BJ (cell line): ENCODE measurements at places on chromosomes 3 and 15.

- DNase-seq: no peak
Measured at GRCh38 chr3:122892118-122892960, 97.5 kb downstream of the SLC49A4 start.

- no peak for DNase-seq
Measured at GRCh38 chr3:71010726-71011455, 572.6 kb downstream of the FOXP1 start.

GRCh38 chr3:38588371-38588971 lies 61.0 kb downstream of the SCN5A start:
- no peak for DNase-seq

DNA sequence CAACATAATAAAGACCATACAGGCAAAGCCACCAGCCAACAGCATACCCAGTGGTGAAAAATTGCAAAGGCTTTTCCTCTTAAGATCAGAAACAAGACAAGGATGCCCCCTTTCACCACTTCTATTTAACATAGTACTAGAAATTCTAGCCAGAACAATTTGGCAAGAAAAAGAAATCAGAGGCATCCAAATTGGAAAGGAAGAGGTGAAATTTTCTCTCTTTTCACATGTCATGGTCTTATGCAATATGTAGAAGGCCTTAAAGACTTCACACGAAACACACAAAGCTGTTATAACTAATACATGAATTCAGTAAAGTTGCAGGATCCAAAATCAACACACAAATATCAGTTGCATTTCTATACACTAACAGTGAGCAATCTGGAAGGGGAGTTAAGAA lies 120.2 kb downstream of the APBA2 start:
- no peak for DNase-seq

GRCh38 chr15:68687136-68687735 lies 108.4 kb downstream of the CORO2B start:
- DNase-seq: no peak

- DNase-seq: peak; percentile 60
Measured at GRCh38 chr15:75836959-75837334, 6.3 kb upstream of the UBE2Q2 start.

GRCh38 chr15:29815000-29815710 lies 7.1 kb downstream of the TJP1 start:
- DNase-seq: no peak

DNA sequence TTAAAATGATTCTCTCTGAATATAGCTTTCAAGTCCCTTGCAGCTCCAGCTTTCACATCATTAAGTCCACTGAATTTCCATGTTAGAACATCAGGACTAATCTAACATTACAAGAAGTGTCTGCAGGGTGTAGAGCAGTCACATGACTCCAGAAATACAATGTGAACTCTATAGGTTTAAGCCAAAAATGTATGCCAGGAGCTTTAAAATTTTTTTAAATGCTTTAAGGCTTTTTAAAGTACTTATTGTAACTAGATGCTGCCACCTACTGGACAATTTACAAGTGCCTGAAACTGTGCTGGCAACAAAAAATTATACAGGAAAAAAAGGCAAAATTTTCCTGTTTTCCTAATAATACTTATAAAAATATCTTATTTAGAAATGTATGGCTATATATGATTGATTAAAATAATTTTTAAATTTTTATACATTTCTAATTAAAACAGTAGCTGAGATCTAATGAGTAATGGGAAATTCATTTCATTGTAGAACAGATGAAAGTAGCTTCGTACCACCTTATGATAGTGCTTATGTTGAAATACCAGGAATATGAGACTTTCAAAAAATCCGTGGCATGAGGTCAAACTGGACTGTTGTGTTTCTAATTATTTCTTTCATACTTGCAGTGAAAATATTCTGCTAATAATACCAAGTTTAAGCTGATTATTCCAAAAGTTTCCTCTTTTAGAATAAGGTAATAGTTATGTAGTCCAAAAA lies 25.7 kb downstream of the FSIP1 start:
- DNase-seq: no peak

DNA sequence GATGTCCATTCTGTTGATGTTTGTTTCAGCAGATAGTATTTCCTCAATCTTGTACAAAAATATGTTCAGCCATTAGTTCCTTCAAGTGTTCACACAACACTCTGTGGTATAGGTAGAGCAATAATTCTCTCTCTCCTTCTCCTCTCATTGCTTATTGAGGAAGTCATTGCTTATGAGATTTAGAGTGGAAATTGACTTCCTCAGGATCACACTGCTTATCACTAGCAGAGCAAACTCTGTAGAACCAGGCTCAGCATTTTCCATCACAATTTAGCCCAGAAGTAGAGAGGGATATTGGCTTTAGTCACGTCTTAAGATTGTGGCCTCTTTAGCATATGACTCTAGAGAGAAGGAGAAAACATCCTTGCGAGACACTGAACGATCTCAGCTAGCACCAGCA lies 31.2 kb downstream of the RAB11A start:
- no peak for DNase-seq

- no peak for DNase-seq
Measured at GRCh38 chr15:52361494-52361893, 65.9 kb upstream of the MYO5C start.
